ENCODE measurements at places on chromosomes 6 and 20.

GRCh38 chr6:42372699-42373098 is 79.0 kb downstream of the TRERF1 start:
- no peak for DNase-seq

DNA sequence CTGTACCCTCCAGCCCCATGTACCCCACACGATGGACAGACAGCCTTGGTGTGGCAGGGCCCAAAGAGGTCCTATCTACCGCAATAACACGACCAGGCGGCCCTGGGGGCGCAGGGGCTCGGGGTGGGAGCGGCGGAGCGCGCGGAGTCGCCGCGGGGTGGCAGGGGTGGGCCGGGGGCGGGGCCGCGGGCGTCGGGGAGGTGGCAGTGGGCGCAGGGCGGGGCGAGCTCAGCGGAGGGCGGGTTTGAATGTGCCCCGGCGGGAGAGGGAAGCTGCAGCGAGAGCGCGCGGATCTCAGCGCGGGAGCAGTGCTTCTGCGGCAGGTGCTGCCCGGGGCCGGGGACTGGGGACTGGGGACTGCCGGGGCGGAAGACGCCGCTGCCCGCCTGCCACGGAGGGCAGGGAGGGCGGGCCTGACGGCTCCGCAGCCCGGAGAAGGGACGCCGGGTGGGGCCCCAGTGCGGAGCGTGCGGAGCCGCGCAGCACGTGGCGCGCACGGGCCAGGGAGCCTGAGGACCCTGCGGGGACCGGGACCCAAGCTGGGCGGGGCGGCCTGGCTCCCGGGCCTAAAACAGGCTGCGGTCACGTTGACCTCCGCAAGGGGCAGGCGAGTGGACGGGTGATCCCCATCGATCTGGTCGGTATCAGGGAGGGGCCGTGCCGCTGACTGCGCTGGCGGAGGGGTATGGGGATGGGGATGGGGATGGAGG is at the start of gene SLC29A1:
Gene SLC29A1, plus strand, starts transcription at position 277 of the 710 bp plus-strand sequence. CDS start 3,719 bp downstream, outside the sequence.
- peak; percentile 83 for DNase-seq

DNA sequence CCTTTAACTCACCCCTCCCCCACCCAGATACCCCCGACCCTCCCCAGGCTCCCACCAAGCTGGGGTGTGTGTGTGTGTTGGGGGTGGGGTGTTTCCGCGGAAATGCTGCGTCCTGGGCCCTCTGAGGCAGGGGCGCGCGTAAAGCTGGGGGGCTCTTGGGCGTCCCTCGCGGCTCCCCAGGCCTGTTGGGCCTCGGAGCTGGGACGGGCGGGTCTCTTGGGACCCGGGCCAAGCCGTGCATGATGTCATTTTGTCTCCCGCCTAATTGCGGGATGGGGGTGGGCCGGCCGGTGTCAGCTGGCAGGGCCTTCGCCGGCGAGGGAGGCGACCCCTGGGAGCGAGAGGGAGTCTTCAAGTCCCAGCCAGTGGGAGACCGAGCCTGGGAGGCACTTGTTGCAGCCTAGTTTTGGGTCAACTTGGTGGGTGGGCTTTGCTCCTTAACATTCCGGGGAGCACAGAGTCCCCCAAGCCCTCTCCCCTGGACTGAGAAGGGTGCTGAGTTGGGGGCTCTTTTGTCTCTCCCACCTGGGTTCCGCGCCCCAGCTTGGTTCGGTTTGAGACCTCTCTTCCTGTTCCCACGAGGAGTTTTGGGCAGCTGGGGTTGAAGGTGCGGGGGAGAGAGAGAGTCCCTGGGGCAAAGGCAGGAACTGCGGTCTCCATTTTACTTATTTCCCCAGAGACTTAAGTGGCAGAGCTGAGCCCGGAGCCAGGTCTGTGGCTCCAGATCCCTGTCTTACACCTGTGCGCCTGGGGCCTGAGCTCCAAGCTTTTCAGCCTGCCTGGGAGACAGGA is 623 bp downstream of the MYBL2 start:
- no peak for DNase-seq

DNA sequence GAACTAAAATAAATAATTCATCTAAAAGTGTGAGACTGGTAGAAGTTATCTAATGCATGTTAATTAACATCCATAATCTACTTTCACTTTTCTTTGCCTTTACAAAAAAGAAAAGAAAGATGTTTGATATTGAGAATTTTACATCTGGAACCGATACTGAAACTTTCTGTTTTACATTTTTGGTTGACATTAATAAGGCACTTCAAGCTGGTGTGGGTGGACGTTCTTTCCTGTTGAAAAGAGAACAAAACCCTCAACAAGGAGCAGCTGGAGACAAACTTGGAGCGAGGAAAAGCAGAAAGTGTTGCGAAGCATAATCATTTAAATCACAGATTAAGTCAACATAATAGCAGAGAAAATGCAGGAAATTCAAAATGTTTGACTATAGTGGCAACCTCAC is 575.2 kb upstream of the ADGRB3 start:
- no peak for DNase-seq

All from T-helper 17 cell (primary cell).